NCI-H345 (cell line): ENCODE measurements at places on chromosomes 7 and 10.
A peak's percentile ranks its signal among the peaks of the same experiment; 100 is the strongest.

- DNase-seq = no peak
These were observed 145.3 kb downstream of the CELF2 start for GRCh38 chr10:11162828-11163599.

DNA sequence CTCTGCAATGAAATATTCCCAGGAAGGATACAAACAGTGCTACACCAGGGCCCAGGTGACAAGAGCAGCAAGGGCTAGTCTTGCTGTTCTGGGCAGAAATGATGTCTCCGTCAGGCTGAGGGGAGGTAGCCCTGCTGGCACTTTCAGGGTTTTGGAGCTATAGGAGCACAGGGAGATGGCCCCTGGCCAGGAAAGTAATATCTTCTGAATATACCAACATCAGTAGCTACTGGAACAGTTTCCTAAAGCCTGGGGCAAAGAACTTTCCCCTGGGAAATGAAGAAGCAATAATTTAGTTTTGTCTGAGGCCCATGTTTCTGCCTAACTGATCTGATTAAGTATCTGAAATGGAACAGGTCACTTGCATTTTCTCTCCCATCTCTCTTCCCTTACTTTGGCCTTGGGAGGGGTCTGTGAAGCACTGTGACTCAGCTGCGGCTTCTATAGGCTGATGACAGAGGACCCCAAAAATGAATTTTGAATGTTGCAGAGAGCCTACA, 489.1 kb upstream of the PODXL start:
- DNase-seq = no peak

DNA sequence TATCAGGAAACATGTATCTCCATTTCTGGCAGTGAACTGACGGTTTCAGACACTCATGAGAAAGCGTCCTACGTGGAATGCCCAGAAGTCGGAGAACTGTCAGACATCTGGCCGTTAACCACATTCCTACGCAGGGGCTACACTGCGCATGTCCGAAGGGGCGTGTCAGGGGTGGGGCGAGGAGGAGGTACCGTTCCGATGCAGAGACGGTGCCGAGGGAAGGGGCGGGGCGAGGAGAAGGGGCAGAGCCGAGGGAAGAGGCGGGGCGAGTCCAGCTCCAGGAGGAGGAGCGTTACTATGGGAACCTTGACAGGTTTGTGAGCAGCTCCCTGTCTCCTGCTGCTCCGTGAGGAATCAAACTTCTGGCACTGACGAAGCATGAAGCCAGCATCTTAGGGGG, 366.9 kb upstream of the NUPR2 start:
- no peak for DNase-seq

DNA sequence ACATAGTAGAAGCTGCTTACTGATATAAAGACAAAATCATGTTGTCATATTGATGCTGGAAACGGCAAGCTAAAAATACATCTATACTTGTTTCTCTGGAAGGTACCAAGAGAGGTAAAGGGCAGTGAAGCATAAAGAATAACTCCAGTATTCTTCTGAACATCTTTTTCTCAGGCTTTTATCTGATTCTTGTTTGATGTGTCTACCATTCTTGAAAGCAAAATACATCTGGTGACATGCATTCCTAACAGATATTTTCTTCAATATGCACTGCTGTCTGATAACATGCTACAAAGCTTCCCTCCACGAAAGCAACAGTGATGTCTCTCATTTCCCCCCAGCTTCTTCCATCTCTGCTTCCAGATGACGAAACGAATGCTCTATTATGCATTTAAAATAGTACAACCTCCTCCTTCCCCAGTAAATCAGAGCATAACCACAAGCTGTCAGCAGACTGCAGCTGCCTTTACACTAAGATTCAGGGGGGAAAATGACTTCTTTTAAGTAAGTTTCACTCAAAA, 100.8 kb downstream of the ARHGAP21 start:
- no peak for DNase-seq

DNA sequence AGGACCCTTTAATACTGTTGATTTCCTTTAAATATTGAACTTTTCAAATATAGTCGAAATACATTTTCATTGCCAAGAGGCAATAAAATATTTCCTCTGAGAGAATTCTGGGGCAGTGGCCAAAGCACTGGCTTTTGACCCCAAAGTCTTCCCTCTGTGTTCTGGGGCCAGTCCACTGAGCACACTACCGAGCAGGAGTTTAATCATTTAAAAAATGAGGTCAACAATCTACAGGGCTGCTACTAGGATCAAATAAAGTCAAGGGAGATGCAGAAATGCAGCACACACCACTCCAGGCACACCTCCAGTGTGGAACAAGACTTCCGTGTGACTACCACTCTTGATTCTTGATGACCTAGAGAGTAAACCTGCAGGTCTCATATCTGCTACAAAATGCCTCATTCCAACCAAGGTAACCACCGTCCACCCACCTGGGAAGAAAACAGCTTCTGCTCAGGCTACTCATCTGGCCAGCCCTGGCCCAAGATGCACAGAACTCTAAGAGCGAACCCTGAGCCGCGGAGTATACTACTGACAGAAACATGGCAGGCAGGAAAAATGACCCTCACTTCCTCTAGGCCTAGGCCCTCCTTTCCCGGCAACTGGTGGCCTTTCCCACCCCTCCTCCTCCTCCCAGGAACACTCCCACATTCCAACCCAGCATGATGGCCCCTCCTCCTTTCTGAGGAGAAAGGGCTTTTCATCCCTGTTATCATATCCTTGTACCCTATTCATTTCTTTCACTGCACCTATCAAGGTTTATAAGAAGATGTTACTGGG, 97.7 kb downstream of the ALOX5 start:
- no peak for DNase-seq

DNA sequence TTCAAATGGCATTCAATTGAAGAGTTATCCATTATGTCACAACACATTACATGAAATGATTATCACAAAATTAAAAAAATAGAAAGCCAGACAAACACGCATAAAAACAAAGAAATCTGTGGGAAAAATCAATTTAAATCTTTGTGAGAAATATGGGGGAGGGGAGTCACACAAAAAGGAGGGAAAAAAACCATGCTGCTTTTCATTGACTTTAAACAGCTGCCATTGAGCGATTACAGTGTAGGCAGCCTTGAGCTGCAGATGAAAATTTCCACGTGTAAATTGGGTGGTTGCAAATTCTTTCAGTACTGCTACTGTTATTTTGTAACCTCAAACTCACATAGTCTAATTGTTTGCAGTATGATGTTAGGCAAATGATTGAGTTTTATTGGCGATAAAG, 889.9 kb upstream of the PHF14 start:
- no peak for DNase-seq

DNA sequence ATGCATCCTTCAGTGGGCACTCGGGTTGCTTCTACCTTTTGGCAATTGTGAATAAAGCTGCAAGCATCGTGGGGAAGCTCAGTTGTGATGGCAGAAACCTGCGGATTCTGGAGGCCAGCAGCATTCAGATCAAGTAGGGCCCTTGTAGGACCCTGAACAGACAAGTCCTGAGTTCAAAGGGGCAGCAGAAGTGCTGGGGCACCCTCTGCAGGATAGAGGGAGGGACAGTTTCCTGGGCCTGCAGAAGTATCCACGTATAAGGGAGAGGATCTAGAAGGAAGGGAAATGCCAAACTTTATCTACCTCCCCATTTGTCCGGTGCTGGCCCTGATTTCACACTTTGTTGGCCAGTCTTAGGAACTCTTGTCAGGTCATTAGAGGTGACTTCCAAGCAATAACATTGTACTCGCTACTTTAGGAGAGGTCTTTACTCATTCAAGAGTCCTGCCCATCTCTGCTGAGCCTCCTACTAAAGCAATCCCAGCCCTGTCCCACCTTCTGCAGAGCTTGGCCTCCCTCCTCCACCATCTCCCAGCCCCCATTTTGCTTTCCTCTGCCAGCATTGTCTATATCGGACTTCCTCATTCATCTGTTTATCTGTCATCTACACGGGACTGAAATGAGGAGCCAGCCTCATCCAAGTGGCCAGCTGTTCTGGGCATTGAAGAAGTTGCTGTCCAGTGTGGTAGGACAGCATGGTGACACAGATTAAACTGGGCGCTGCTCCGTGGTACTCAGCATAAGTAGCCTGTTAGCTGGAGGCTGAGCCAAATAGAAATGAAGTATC, 26.6 kb upstream of the R3HCC1L start:
- DNase-seq = no peak

DNA sequence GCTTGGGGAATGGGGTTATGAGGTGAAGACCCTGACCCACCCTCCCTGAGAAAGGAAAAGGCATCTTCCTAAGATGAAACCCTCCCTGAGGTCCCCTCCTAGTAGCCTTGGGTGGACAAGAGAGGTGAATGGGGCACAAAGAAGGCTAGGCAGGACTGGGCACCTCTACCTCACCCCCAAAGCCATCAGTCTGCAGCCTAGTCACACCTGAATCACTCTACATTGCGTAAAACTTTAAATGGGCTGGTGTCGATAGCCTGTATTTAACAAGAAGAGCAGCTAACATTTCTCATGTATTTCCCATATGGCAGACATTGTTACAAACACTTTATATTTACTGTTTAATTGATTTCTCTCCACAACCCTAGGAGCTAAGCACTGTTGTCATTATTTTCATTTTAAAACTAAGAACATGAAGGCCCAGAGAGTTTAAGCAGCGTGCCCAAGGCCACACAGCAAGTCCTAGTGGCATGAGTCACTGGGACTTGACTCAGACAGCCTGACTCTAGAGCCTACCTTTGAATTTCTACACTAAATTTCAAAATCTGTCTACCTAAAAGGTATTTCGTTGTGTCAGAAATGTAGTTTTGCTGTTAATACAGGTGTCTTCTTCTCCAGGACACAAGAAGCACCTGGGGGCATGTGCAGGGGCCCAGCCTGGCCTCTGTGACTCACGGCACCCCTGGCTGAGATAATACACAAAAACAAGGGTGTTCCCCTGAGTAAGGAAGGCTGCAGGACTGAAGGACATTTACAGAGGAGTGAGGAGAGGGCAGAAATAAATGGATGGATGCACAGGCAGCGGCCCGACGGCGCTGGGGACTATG, 3.4 kb downstream of the AOC1 start:
- no peak for DNase-seq

DNA sequence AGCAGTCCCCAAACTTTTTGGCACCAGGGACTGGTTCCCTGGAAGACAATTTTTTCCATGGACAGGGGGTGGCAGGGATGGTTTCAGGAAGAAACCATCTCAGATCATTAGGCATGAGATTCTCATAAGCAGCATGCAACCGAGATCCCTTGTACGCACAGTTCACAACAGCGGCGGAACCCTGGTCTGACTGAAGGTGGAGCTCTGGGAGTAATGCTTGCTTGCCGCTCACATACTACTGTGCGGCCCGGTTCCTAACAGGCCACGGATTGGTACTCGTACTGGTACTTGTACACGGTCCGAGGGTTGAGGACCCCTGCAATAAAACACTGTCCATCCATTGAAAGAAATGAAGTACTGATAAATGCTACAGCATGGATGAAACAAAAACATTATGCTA, 32.8 kb downstream of the MKRN1 start:
- DNase-seq = no peak

DNA sequence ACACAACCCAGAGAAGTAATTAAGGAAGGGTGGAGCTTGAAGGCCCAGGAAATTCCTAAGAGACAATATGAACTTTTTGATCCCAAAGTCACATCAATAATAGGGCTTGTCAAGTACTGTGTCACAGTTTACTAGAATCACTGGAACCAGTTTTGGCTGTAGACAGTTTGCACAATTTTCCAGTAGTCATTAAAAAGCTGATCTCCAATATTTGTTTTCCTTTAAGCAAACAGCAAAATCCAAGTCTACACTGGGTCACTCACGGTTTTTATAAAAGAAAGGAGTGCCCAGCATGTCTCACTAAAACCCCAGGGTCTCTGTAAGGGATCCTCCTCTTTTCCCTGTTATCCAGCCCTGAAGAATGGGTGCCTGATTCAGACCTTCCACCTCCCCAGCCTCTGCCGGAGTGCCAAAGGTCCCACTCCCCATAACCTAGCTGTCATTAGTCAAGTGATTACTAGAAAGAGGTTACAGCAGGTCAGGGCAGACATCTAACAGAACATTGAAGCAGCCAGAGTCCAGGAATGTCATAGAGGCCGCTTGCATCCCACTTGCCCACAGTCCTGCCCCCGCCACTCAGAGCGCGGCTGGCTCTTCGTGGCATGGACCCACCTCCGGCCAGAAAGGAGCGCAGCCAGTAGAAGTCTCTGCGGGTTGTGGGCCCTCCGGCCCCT, 552 bp downstream of the SLC25A16 start:
- no peak for DNase-seq

DNA sequence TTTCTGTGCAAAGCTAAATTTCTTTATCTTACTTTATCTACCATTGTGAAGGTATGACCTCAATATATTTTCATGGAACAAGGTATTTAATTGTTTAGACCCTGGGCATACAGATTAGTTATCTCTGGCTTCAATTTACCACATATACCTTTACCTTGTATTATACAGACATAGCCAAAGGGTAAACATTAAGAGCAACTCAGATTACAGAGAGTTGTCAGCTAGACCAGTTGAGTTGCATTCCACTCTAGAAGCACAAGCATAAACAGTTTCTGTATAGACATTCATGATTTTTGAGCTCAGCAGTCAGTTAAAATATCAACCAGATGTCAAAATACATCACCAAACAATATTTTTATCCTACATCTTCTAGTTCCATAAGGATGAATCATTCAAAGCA, 857.3 kb upstream of the ZWINT start:
- DNase-seq = no peak

- no peak for DNase-seq
These were observed 168.7 kb upstream of the ITGB1 start for GRCh38 chr10:33126742-33127141.

- DNase-seq = no peak
These were observed at the start of gene PLEKHS1 for GRCh38 chr10:113751181-113751732. PLEKHS1 (plus strand) TSS chr10:113751682; CDS start chr10:113755278, 3,596 bp downstream.

- DNase-seq = peak; percentile 19
These were observed 59.1 kb downstream of the ARMC3 start for GRCh38 chr10:22986771-22987542.

GRCh38 chr10:70494536-70494935, 16.0 kb downstream of the PALD1 start:
- no peak for DNase-seq

DNA sequence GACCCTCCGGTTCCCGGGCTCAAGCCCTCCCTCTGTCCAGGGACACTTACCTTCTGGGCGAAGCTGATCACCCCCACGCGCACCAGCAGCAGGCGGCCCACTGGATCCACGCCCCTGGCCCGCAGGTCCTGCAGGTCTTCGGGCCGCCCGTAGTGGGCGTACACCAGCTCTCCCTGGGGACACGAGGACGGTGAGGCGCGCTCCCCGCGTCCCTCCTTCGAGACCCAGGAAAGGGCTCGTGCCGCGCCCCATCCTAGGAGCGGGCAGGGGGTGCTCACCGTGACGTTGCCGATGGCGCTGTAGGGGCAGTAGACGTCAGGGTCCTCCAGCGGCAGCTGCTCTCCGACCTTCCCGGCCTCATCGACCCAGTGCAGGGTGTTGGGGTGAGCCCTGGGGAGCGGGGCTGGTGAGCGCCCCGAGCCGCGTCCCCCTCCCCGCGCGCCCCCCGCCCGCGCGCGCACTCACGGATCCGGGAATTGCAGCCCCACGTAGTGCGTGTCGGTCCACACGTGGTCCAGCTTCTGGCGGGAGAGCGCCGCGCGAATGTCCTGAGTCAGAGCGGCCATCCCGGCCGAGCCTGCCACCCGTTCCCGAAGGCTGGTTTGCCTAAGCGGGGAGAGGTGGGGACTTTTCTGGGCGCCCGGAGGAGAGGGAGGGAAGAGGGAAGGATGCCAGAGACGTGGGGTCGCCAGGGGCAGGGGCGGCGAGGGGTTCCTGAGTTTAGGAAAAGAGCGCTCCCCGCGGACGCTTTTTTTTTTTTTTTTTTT, 8.2 kb downstream of the TFR2 start:
- DNase-seq = peak; percentile 59
